Renal cortex interstitium (tissue), 15 donors: ENCODE measurements at places on chromosomes 3 and 15. TPM values are rescaled to one million over a fixed set of nuclear protein-coding genes. Genes with fewer than 3 reads are reported as not detected.

The HYAL3 gene
- 2.9 TPM for polyA plus RNA-seq

The AVEN gene
- 12.7 TPM for polyA plus RNA-seq

The CD86 gene
- polyA plus RNA-seq = 2.7 TPM

The MB21D2 gene
- 16.0 TPM for polyA plus RNA-seq

The PROK2 gene
- not detected for polyA plus RNA-seq

The FANCD2OS gene
- polyA plus RNA-seq = not detected

The CD96 gene
- polyA plus RNA-seq = 1.7 TPM

The TTLL13 gene
- not detected for polyA plus RNA-seq
